ENCODE measurements at places on chromosomes 5 and 9.
A peak's percentile ranks its signal among the peaks of the same experiment; 100 is the strongest.

DNA sequence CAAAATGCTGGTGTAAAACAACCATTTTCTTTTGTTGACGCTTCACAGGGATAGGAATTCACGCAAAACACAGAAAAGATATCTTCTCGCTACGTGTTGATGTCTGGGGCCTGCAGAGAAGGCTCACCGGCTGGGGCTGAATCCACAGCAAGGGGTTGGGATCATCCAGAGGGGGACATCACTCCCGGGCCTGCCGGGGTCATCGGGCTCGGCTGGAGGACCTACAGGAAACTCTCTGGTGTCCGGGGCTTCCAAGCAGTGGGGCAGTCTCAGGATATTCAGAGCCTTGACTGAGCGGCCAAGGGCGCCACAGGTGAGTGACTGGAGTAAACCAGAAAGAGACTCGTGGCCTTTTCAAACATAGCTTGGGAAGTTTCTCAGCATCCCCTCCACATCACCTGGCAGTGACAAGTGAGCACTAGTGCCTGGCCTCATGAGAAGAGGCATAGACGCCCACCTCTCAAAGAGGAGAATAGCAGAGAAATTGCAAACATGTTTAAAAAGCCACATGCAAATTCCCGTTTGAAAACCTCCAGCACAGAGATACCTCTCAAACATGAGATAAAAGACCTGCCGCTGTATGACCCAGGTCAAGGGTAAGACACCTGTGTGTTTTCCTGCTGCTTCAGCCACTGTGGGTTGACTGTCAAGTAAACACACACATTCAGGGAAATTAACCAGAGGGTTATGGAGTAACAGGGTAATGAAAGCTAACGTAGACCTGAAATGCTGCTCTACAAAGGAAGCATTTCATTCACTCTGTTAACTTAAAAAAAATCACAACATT lies 50.8 kb upstream of the SIMC1 start:
- no peaks in the 10 kb centered on the region for H3K27me3 ChIP-seq
- no peak overlapping the region for H3K27ac ChIP-seq
- DNase-seq: peak; percentile 28
- H3K4me3 ChIP-seq: no peak overlapping the region
- H3K4me1 ChIP-seq: no peaks in the 10 kb centered on the region
- H3K36me3 ChIP-seq: no peaks in the 10 kb centered on the region

GRCh38 chr5:389891-390622 lies 52.9 kb upstream of the EXOC3 start:
- no peak overlapping the region for H3K27ac ChIP-seq
- no peak overlapping the region for H3K4me3 ChIP-seq

GRCh38 chr5:159050316-159051143 lies 49.2 kb downstream of the EBF1 start:
- DNase-seq: no peak
- H3K4me1 ChIP-seq: no peaks in the 10 kb centered on the region
- peak overlapping the region; percentile 44 for H3K4me3 ChIP-seq
- H3K36me3 ChIP-seq: no peaks in the 10 kb centered on the region

- no peaks in the 10 kb centered on the region for H3K27me3 ChIP-seq
- DNase-seq: peak; percentile 83
- H3K4me3 ChIP-seq: peak overlapping the region; percentile 87
- peak overlapping the region; percentile 92 for H3K27ac ChIP-seq
Observed at GRCh38 chr9:99105152-99106043, 485 bp downstream of the TGFBR1 start.

DNA sequence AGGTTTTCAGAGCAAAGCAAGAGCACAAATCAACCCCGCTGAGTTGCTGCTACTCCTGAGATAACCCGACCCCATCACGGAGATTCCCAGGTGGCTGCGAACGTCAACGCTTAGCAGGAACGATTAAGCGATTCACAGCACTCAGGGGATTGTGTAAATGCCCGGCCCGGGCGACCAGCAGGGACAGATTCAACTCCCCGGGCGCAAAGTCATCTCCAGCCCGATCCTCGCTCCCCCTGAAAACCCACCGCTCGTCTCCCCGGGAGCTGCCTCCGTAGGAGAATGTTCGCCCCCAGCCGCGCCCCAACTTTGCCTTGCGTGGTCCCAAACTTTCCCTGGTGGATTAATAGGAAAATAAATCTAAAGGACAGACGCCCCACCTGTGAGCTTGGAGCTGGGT lies 685 bp downstream of the SLC24A2 start:
- no peak overlapping the region for H3K27ac ChIP-seq
- no peak for DNase-seq
- no peak overlapping the region for H3K4me3 ChIP-seq
- no peaks in the 10 kb centered on the region for H3K27me3 ChIP-seq

DNA sequence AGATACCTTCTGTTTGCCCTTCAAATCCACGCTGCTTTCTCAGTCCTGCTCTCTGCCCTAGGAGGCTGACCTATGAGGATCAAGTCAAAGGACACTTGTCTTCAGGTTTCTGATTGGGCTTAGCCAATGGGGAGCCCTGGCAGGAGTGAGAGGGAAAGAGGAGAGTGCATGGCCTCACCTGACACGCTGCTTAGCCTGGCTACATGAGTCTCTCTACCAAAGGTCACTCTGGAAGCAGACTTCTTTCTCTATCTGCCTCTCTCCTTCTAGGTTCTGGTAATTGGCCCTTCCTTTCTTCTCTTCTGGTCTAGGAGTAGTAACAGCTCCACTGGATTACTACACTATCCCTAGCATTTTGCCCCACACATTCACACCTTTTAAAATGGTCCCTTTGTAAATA lies 13.1 kb downstream of the ARSB start:
- no peaks in the 10 kb centered on the region for H3K36me3 ChIP-seq
- H3K27ac ChIP-seq: no peak overlapping the region
- H3K27me3 ChIP-seq: no peaks in the 10 kb centered on the region
- DNase-seq: no peak
- H3K4me1 ChIP-seq: no peaks in the 10 kb centered on the region

DNA sequence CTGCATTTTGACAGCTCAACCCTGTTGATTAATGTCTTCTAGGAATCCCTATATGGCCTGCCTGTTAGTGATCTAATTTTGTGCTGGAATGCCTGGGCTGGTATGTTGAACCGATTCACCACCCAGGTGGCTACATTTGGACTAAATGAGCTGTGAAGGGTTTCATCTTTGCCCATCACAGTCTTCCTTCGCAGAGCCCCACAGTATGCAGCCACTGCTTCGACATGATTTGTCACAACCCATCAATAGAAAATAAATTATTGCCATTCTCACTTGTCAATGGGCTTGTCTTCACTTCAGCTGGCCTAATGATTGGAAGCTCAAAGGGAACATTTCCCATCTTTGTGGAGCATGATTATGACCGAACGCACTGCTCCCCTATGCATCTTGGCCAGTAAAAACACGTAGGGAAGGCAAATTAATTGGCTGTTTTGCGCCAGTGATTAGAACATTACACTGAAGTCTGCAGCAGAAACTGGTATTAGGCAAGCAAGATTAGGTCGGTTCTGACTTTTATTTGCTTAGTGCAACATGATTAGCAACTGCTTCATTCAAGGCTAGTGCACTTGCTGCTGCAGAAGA lies 408.5 kb downstream of the KIAA0825 start:
- no peaks in the 10 kb centered on the region for H3K4me1 ChIP-seq
- no peak overlapping the region for H3K27ac ChIP-seq

DNA sequence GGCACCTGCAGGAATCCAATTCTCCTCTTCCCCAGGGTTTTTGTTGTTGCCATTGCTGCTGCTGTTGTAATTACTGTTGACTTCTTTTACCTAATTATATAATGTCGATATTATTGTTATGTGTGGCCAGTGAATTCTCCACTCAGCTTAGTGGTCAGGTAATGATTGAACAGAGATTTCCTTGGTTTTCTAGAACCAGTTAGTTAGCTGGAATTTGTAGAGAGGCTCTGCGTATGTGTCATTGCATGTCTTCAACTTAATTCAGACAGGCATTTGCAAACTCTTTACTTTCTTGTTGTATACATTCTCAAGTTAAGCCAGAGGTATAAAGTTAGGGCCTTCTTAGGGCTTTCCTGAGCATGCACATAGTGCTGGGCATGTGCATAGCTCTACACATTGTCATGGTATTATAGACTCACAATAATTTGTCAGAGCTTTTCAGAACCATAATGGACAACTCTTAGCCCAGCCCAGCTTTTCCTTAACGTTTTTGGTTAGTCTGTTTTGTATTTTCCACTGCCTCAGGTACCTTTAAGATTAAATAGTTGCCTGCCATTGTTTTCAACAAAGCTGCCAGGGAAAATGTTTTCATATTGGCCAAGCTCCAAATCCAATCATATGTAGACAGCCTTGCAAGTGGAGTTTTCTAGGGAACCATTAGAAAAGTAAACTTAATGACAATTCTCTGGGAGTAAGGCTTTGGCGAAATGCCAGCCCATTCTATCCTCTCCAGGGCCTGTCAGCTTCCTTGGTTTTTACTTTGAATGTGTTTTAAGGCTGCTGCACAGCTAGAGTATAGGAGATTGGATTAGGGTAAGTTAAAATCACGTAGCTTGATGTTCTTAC lies 68.1 kb downstream of the UBE2R2 start:
- H3K27me3 ChIP-seq: no peaks in the 10 kb centered on the region
- no peak for DNase-seq
- H3K27ac ChIP-seq: no peak overlapping the region

- no peak for DNase-seq
- no peaks in the 10 kb centered on the region for H3K4me1 ChIP-seq
- H3K36me3 ChIP-seq: no peaks in the 10 kb centered on the region
- H3K27ac ChIP-seq: no peak overlapping the region
- no peaks in the 10 kb centered on the region for H3K27me3 ChIP-seq
- no peak overlapping the region for H3K4me3 ChIP-seq
Observed at GRCh38 chr5:112109331-112110007, 309.6 kb downstream of the EPB41L4A start.

DNA sequence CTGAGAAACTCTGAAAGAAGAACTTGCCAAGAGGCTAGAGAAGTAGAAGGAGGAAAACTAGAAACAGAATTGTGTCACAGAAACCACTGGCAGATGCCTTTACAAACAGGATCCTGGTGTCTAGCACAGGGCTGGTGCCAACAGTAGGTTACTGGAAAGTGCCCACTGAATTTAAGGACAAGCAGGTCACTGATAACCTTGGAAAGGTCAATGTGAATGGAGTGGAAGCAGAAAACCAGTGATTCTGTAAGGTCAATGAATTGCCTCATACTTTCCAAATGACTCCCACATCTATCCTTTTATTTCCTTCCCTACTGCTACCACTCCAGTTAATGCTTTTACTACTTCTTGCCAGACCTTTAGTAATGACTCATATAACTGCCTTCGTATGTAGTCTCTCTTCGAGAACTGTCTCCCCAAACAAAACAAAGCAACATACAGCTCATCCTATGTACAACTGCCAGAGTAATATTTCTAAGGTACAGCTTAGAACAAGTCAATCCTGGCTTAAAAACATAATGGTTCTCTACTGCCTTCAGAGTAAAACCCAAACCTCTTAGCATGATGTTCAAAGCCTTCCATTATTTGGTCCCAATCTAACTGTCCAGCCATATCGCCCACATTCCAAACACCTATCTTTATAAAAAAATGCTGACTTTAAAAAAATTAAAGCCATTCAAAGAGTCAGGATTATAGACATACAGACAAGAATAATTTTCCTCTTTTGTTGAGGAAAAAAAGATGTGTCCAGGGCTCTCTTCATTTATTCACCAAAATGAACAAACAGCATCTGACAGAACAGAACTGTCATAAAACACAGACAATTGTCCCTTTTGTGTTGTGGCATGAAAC lies 52.5 kb downstream of the NR3C1 start:
- no peak overlapping the region for H3K27ac ChIP-seq
- no peak overlapping the region for H3K4me3 ChIP-seq
- DNase-seq: no peak
- no peaks in the 10 kb centered on the region for H3K4me1 ChIP-seq
- H3K36me3 ChIP-seq: no peaks in the 10 kb centered on the region

- H3K4me3 ChIP-seq: peak overlapping the region; percentile 57
- peaks cover 11% of the 10 kb centered on the region for H3K4me1 ChIP-seq
- DNase-seq: no peak
- H3K27me3 ChIP-seq: no peaks in the 10 kb centered on the region
- H3K36me3 ChIP-seq: no peaks in the 10 kb centered on the region
Observed at GRCh38 chr5:1930880-1931603, 48.3 kb upstream of the IRX4 start.

DNA sequence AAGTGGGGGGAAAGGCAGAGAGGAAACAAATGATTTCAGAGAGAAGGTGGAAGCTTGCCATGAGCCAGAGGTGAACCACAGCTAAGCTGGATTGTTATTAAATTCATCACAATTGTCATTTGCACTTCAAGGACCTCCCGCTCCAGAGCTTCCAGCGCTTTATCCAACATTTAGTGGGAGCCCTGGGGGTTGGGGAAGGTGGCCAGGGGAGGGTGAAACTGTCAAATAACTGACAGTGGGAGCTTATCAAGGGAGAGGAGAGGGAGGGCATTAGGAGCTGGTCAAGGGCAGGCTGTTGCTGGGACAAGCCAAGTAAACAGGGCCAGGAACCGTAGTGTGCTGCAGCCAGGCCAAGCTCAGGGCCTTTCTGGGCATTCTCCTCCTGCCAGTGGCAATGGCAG lies 71.5 kb downstream of the SIL1 start:
- no peaks in the 10 kb centered on the region for H3K4me1 ChIP-seq
- no peaks in the 10 kb centered on the region for H3K36me3 ChIP-seq
- H3K27me3 ChIP-seq: no peaks in the 10 kb centered on the region
- H3K27ac ChIP-seq: peak overlapping the region; percentile 83
- no peak overlapping the region for H3K4me3 ChIP-seq
- DNase-seq: no peak

DNA sequence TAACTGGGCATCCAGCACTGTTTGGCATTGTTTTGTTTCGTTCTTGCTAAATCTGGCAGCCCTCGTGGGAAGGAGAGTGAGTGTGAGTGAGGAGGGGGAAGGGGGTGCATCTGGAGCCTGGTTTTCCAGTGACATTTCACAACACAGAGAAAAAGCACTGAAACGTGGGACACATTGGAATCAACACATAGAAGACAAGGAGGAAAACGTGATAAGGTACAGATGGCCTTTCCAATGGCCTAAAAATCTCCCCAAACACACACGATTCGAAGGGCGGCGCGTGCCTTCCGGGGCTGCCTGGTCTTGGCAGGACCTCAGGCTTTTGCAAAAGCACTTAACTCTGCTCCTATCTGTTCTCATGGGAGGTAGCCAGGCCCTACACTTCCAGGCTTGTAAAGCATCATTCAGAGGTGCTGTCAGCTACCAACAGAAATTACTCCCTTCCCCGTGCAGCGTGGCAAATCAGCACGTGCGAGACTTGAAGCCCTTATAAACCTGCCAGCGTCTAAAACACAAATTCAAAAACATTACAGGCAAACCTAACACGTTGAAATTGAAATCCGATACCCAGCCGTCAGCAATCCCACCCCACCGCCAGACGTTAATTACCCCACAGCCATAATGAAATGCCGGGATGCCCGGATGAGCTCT lies 129.4 kb downstream of the OLFM1 start:
- no peak for DNase-seq
- H3K27me3 ChIP-seq: no peaks in the 10 kb centered on the region
- no peak overlapping the region for H3K4me3 ChIP-seq
- no peaks in the 10 kb centered on the region for H3K36me3 ChIP-seq
- no peaks in the 10 kb centered on the region for H3K4me1 ChIP-seq

DNA sequence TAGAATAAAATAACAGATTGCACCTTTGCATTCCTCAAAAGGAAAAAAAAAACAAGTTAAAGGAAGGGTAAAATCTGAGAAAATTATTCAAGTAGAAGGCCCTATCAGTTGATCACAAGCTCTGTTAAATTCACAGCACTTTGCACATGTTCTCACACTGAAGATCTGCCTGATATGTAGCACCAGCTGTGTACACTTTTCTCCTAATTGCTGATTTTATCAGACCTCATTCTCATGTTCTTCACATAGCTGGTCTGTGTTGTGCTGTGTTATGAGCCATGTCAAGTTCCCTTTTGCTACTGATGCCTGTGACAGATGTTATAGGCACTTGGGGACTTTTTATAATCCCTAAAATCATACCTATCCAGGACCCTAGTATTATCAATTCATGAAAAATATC lies 390.4 kb upstream of the PRR16 start:
- no peak overlapping the region for H3K4me3 ChIP-seq
- DNase-seq: no peak
- H3K36me3 ChIP-seq: no peaks in the 10 kb centered on the region
- H3K4me1 ChIP-seq: no peaks in the 10 kb centered on the region
- no peaks in the 10 kb centered on the region for H3K27me3 ChIP-seq
